ENCODE measurements at places on chromosomes 2 and 18.

DNA sequence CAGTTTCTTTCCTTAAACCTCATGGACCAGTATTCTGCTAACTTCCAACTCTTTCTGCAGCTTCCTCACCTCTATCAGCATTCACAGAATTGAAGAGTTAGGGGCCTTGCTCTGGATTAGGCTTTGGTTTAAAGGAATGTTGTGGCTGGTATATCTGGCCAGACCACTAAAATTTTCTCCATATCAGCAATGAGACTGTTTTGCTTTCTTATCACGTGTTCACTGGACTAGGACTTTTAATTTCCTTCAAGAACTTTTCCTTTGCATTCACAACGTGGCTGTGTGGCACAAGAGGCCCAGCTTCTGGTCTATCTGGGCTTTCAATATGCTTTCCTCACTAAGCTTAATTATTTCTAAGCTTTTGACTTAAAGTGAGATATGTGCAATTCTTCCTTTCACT is 33.4 kb downstream of the SP3 start:
- DNase-seq: no peak

DNA sequence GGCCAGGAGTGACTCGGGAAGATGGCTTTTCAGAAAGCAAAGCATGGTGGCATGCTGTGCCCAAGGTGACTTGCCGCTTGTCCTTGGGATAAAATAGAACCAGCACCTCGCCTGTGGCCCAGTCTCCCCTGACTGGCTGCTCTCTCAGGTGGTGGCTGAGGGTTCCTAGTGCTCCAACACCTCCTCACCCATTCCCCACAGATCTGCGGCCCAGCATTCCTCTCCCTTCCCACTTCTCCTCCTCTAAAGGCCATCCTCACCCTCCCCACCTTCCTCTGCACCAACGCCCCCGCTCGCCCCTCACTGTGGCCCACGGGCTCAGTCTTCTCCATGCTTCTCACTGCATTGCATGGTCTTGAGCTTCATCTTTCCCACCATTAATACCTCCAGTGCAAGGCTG is 132.4 kb downstream of the PXDN start:
- no peak for DNase-seq

DNA sequence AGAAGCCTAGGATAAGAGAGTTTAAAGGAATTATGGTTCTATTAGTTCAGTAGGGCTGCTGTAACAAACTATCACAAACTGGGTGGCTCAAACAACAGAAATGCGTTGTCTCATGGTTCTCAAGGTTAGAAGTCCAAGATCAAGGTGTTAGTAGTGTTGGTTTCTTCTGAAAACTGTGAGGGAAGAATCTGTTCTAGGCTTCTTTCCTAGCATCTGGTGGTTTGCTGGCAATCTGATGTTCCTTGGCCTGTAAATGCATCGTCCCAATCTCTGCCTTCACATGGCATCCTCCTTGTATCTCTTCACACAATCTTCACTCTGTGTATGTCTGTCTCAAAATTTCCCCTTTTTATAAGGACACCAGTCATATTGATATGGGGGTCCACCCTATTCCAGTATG is 76.3 kb downstream of the MDH1 start:
- no peak for DNase-seq

- no peak for DNase-seq
These were observed 29.4 kb downstream of the TMEM18 start for GRCh38 chr2:647691-648231.

- DNase-seq: no peak
These were observed 283.2 kb downstream of the RPRM start for GRCh38 chr2:153195342-153195741.

GRCh38 chr18:12091538-12092141 is 2.0 kb upstream of the ANKRD62 start:
- DNase-seq: no peak

GRCh38 chr18:53441761-53442414 is 782.6 kb downstream of the MBD2 start:
- no peak for DNase-seq

GRCh38 chr2:72813841-72814240 is 12.0 kb downstream of the EXOC6B start:
- no peak for DNase-seq

- DNase-seq: no peak
These were observed 305.1 kb upstream of the MGAT5 start for GRCh38 chr2:133948610-133949290.

DNA sequence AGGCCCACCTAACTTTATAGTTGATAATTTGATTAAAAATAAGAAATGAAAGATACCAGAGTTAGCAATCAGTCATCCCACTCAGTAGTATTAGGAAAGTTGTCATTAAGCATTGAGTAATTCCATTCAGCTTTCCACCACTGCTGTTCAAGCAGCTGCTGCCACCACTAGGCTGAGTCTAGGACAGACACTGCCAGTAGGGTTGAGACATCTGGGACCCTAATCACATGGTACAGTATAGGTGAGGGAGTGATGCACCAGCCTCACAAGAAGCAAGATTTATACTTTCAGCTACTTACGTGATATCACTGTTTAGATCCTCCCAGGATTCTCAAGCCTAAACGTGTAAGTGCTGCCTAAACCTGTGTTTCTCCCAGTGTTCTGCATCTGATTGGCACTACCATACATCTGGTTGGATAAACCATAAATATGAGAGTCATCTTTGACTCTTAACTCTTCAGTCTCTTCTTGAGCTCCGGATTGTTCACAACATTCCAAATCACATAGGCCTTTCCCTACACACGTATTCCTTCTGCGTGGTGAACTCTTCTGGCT is 3.2 kb downstream of the UBXN4 start:
- no peak for DNase-seq

GRCh38 chr18:9066358-9066757 is 36.1 kb upstream of the NDUFV2 start:
- DNase-seq: no peak

DNA sequence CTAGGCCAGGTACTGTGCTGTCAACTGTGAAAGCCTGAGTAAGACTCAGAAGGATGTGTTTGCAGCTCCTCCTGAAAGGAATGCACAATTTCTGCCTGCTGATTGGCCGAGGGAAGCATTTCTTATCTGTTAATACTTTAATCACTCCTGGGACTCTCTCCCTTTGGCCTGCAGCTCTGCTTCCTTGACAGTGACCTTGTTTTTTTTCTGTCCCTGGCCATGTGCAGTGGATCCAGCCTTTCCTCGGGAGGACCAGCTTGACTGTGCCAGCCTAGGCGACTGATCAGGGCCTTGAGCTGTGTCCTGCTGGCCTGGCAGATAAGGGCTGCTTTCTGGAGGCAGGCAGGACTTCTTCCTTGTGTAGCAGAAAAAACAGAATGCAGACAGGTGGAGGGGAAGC is 10.0 kb downstream of the RNF144A start:
- DNase-seq: no peak

GRCh38 chr18:9047715-9048114 is 54.8 kb upstream of the NDUFV2 start:
- DNase-seq: no peak

GRCh38 chr2:149180226-149180875 is 141.9 kb downstream of the LYPD6B start:
- no peak for DNase-seq

DNA sequence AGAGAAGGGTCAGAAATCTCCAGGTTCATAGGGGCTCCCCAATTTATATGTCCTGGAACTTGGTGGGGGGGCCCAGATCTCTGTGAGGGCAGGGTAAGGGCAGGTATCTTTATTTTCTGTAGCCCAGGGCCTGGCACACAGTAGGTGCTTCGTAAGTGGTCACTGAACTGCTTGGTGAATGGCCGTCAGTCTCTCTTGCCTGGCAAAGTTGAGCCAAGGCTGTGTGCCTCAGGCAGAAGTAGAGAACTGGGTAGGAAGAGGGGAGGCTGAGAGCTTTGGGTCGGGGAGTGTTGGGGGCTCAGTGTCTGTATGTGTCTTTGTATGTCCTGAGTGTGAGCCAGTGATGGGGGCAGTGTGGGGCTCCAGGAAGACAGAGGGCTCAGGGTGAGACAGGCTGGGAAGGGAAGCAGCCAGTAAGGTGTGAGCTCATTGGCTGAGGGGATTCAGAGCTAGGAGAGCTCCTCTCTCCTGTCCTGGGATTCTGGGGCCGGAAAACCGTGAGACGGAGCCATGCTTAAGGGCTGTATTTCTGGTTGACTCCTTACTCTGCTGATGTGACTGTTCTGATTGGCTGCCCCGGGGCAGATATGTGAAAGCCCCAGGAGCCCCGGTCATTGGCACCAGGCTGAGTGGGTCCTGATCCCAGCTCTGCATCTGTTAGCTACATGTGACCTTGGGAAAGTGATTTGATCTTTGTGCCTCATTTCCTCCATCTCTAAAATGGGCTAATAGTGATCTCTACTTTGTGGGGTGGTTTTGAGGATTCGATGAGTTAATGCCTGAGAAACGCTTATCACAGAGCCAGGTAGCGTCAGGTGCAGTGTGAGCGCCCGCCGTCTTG is 30.3 kb downstream of the STEAP3 start:
- DNase-seq: no peak

GRCh38 chr2:195898505-195899191 is 170.0 kb downstream of the DNAH7 start:
- peak; percentile 26 for DNase-seq

DNA sequence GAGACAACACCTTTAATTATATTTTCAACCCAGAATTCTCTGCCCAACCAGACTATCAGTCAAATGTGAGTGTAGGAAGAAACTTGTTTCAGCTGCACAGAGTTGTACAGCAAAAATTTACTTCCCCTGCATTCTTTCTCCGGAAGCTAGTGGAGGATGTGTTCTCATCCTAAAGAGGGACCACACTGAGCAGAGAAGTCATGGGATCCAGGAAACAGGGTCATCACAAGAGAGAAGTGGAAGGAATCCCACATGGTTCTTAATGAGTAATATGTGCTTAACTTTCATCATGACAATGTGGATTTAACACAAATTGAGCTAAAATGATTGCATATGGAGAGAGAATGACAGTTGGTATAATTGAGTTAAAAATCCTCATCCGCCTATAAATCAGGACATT is 78.2 kb downstream of the INPP4A start:
- peak; percentile 22 for DNase-seq

DNA sequence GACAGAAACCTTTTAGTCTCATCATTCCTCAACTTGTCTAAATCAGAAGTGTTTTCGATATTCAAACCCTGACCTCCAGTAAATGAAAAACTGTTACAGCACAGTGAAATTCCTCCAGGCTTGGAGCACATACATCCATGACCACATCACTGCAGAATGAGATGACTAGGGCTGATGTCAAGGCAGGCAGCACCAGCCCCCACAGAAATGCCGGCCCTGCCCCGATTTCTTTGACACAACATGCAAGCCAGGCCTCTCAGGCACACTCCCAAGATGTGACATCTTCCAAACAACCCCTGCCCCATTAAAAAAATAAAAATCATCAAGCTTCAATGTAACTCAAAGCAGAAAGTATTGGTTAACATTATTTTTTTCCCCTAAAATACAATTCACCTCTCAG is 103.3 kb downstream of the CTAGE1 start:
- DNase-seq: no peak
